NCI-H526 treated with DMSO at 0.1 percent for 48 hours (cell line): ENCODE measurements at places on chromosomes 7 and 10.

DNA sequence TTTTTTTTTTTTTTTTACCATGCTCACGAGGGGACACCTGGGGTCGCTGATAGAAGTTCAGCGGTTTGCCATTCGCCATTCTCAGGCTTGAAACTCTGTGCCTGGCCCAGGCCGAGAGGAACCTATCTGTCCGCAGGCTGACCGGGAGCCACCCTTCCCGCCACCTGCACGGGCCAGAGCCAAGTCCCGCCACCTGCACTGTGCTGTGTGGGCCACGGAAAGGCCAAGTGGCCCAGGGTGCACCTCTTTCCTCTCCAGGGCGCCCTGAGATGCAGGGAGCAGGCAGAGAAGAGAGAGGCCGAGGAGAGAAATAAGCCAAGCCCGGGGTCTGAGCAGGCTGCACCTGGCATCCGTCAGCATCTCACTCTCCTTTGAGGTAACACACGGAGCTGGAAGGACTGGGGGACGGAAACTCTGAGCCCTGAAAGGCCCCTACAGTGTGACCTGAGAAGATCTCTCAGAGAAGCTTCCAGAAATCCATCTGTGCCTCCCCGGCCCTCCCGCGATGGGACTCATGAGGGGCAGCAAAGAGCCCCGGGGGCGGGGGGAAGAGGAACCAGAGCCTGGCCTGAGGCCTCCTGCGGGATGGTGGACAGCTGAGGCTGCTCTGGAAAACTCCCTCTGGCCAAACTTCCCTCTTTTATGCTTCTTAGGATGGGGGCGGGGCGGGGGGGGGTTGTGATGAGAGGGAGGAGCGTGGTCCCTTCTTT lies 46.6 kb downstream of the PRKAG2 start:
- DNase-seq, result no peak

GRCh38 chr10:72759584-72759983 lies 67.6 kb downstream of the MCU start:
- DNase-seq, result no peak

DNA sequence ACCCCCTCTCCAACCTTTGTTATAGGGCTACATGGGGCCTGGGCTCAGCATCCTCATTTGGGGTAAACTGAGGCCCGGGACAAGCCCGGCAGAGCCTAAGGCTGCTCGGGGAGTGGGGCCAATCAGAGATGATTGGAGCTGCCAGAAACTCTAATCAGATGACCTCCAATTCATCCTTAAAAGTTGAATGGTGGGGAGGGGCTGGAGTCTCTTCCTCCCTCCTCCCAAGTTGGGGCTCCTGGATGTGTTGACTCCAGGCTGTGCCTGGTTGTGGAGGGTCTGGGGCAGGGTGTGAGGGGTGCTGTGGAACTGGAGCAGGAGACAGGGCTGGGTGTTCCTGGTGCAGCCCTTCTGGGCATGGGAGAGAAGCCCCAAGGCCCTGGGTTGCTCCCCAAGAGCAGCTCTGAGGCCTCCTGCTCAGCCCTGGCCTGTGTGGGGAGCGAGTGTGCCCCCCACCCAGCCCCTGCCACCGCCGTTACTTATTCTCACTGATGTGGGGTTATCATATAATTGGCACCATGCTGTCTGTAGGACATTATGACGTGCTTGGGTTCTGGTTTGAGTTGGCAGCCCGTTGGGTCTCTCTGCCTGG lies 2.2 kb downstream of the BHLHA15 start:
- DNase-seq, result no peak

DNA sequence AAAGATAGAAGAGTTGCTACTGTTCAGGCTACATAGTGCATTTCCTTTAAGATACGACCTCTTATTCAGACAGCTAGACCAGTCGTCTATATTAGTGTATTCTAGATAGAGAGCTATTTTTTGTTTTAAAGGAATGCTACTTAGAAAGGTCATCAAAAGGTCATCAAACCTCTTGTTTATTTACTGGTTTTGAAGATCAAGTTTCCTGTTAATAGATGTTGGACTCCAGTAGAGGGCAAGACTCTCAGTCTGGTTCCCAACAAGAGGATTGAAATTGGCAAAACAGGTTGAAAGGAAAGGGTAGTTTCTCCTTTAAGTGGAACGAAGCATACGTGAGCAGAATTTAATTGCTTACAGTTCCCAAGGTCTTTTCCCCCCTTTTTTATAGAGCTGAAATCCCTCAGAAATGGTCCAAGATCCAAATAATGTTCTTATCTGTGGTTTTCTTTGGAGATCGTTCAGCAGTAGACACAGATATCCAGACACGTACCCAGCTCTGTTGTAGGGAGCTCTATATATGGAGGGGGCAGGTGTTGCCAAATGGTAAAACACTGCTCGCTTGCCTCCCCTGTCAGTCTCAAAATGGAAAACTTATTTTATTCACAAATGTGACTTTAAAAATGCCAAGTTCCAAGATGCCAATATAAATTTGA lies 37.2 kb downstream of the BAMBI start:
- no peak for DNase-seq

DNA sequence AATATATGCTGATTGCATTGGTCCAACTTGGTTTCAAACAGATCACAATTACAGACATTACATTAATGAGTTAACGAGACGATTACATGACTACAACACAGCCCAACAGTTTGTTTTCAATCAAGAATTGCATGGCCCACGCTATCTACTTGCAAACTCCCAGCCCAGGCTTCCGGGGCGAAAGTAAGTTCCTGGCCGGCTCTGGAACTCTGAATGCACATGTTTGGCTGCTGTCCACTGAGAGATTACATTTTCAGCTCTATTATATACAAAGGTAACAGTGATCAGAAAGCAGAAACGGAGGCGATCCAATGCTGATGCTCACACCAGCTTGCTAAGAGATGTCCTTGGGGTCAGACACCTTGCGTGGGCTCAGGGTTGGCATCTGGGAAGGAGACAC lies 206.3 kb downstream of the FANK1 start:
- no peak for DNase-seq

DNA sequence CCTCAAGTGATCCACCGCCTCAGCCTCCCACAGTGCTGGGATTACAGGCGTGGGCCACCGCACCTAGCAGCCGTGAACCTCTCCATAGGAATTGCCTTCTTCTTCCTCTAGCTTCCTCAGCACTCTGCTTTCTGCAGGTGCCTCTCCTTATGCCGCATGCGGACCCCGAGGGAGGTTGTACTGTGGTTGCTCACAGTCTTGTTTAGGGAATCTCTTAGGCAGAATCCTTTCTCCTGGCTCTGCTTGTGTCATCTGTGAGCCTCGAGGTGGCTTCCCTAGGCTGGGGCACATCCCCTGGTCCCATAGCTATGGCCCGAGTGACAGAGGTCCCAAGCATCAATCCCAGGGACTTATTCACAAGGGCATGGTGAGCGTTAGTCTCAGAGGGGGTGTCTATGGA lies 33.2 kb upstream of the GIMAP8 start:
- DNase-seq, result no peak

- DNase-seq, result no peak
Measured at GRCh38 chr10:15626937-15627336, 92.8 kb downstream of the ITGA8 start.

DNA sequence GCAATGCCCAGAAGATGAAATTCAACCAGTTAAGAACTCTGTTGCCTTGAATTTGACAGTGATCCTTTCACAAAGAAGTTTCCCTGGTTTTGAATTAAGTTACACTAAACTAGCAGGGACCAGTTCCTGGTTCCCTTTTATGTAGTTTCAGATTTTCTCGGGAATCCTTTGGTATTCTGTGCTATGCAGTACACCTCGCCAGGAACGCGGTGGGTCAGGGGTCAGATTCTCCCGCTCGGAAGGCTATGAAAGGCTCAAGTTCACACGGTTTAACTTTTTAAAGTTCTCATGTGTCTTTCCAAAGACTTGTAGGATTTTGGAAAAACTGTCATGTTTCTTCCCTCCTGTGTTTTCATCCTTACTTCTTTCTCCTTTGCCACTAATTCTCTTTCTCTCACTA lies 104.7 kb upstream of the PRR15 start:
- no peak for DNase-seq

GRCh38 chr7:142581341-142581740 lies 167.9 kb upstream of the PRSS1 start:
- DNase-seq, result no peak
